Stimulated activated CD4-positive, alpha-beta T cell treated with anti-CD3 and anti-CD28 coated beads, Interleukin-1b, Interleukin-23, amount 100 ng/mL, for 4 hours (primary cell): ENCODE measurements at places on chromosomes 2 and 18.

DNA sequence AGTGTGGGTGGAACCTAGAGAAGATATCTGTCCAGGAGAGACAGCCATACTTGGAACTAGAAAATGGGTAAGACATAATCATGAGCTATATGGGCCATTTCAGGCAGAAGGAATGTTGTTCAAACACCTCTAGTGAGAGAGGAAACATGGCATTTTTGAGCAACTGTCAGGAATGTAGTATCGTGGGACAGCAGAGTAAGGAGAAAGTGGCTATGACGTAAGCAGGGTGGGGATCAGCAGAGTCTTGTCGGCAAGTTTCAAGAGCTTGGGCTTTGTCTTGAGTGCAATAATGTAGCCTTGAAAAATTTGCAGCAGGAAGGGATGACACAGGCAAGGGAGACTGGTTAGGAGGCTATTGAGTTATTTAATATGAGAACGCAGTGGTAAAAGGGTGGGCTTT lies 20.4 kb downstream of the SERPINB7 start:
- no peak for DNase-seq

DNA sequence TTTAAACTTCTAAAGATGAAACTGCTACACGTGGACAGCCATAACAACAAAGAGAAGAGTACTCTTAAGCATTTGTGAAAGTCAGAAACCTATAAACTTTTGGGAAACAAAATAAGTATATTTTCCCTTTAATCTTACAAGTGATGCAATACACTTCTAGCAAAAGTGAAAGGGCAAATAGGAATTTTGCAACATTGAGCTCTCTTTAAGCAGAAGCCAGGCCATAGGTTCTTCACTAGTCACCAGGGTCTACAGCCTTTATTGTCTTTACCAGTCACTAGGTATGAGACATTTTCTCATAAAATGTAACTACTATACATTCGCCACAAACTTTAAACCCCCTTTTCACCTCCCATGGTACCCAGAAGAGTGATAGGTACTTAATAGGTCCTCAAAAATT lies 37.5 kb downstream of the SCN1A start:
- no peak for DNase-seq

GRCh38 chr18:10264260-10264659 lies 190.2 kb upstream of the APCDD1 start:
- DNase-seq: no peak

- no peak for DNase-seq
These were observed 371.3 kb downstream of the SLC4A3 start for GRCh38 chr2:219998714-219999227.

DNA sequence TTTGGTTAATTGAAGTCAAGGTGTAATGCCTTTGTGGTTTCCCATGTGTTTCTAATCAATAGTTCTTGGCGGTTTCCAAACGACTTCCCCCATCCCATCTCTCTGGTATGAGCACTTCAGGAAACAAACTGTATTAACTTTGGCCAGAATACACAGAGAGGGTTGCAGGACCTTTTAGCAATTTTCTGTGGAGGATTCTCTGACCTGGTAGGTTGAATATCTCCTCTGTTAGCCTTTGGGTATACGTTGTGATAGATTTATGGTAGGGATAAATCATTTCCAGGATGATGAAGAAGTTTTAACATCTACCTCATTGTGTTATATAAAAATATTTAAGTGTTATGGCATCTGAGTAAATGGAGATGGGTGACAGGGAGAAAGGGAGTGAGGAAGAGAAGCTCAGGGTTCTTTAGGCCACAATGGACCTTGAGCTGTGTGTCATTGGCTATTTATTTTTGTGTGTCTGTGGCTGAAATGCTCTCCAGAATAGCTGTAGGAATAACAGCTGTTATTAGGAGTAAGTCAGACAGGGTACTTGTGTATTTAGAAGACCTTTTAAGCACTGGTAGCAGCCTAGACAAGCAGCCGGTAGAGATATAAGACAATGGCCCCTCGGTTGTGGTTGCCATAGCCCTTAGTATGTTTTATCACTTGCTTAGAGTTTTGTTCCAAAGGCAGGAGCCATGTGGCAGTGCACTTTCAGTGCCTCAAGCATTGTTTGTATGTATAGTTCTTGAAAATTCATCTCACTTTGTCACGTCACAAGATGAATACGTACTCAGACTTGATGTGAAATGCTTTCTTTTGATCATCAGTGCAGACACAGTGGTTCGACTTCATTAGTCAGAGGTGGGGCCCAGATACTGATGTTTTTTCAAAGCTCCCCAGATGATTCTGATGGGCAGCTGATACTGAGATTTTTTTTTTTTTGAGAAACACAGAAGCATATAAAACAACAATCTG lies 91.1 kb downstream of the FMNL2 start:
- no peak for DNase-seq

- DNase-seq: no peak
These were observed 108.8 kb downstream of the DOCK10 start for GRCh38 chr2:224933431-224933830.
